ENCODE measurements at places on chromosomes 11 and 22. TPM values are rescaled to one million over a fixed set of nuclear protein-coding genes. Genes with fewer than 3 reads are reported as not detected.

GRCh38 chr11:737366-737765 is 9.9 kb upstream of the TALDO1 start:
- no peak for DNase-seq

DNA sequence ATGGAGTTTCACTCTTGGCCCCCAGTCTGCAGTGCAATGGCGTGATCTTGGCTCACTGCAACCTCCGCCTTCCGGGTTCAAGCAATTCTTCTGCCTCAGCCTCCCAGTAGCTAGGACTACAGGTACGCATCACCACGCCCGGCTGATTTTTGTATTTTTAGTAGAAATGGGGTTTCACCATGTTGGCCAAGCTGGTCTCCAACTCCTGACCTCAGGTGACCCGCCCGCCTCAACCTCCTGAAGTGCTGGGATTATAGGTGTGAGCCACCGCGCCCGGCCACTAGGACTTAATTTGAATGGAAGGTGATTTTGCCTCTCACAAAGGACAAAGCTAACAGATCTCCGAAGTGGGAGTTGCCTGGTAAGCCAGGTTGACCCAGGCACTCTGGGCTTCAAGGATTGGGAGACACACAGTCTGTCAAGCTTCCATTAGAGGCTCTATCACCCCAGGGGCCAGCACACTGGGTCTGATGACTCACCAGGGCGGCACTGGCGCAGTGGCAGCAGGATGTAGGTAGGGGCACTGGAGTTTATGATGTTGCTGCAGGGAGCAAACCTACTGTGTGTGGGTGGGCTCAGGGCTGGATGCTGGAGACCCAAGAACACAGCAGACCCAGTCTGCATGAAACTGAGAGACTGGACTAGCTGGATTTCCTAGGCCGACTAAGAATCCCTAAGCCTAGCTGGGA is 17.8 kb upstream of the KCTD14 start:
- no peak for DNase-seq

The GRM5 gene
- not detected for total RNA-seq

GRCh38 chr11:102940714-102941588 is 14.6 kb downstream of the MMP13 start:
- DNase-seq: peak; percentile 37

The AMOTL1 gene
- total RNA-seq: 0.41 TPM

Measured in GM12878 (cell line).